Prostate gland (tissue), 2 donors: ENCODE measurements at places on chromosomes 5 and 9. TPM values are rescaled to one million over a fixed set of nuclear protein-coding genes. Genes with fewer than 3 reads are reported as not detected.

Gene DBH
- not detected for total RNA-seq

- no peak for DNase-seq
- H3K27me3 ChIP-seq = no peaks in the 10 kb centered on the region
These were observed 309.2 kb downstream of the CTNND2 start for GRCh38 chr5:11595045-11595444.

- no peaks in the 10 kb centered on the region for H3K36me3 ChIP-seq
- peaks cover 4% of the 10 kb centered on the region for H3K4me1 ChIP-seq
- H3K27me3 ChIP-seq = no peaks in the 10 kb centered on the region
- DNase-seq = no peak
These were observed 20.1 kb upstream of the NSMF start for GRCh38 chr9:137478962-137479861.

DNA sequence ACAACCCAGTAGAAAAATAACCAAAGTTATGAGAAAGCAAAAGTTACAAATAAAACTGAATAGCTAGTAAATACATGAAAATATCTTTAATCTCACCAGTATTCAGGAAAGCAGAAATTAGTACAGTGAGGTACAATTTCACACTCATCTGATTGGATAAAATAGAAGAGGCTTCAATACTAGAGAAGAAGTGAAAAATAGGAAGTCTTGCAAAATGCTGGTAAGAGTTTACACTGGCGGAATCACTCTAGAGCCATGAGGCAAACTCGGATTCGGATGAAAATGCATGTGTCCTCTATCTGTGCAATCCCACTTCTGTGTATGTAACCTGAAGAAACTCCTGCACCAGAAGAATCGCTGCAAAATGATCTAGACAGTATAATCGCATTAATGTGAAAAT, 128.9 kb downstream of the CCDC192 start:
- H3K27ac ChIP-seq = no peak overlapping the region
- no peaks in the 10 kb centered on the region for H3K27me3 ChIP-seq
- no peaks in the 10 kb centered on the region for H3K36me3 ChIP-seq
- DNase-seq = no peak
- no peak overlapping the region for H3K4me3 ChIP-seq
- H3K4me1 ChIP-seq = peaks cover 12% of the 10 kb centered on the region

DNA sequence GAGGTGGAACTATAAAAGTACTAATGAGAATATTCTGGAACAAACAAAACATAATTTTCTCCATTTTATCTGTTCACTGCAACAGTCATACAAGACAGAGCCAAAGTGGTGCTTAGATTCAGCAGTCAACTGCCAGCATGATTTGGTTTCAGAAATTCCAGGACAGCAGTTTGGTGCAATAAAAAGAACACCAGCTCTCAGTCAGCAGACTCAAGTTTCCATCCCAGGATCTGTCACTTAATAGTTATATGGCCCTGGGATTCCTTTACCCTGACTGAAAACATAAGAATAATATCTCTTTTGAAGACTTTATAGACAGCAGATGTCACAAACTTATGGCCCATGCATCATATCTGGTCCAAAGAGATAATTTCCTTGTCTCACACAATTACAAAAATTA, 92.8 kb upstream of the RASEF start:
- H3K36me3 ChIP-seq = no peaks in the 10 kb centered on the region
- DNase-seq = no peak
- no peak overlapping the region for H3K27ac ChIP-seq
- H3K27me3 ChIP-seq = no peaks in the 10 kb centered on the region
- no peaks in the 10 kb centered on the region for H3K4me1 ChIP-seq
- H3K4me3 ChIP-seq = no peak overlapping the region

DNA sequence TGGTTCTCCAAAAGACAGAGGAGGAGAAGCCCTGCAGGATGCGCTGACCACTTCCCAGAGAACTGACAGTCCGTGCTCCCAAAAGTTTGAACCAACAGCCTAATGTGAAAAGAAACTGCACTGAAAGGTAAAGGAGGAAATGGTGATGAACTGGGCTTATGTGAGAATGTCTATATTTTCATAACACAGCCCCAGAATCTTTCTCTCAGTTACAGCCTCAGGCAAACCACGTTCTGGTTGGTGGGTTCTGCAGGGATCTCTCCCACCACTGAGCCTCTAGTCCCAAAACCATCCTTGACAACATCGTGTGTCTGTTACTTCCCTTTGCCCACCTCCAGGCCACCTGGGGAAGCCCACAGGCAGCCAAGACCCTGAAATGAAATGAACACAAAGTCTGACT, 23.9 kb downstream of the SPARC start:
- H3K27me3 ChIP-seq = no peaks in the 10 kb centered on the region
- no peak for DNase-seq
- peaks cover 3% of the 10 kb centered on the region for H3K4me1 ChIP-seq
- H3K4me3 ChIP-seq = no peak overlapping the region
- no peak overlapping the region for H3K27ac ChIP-seq

DNA sequence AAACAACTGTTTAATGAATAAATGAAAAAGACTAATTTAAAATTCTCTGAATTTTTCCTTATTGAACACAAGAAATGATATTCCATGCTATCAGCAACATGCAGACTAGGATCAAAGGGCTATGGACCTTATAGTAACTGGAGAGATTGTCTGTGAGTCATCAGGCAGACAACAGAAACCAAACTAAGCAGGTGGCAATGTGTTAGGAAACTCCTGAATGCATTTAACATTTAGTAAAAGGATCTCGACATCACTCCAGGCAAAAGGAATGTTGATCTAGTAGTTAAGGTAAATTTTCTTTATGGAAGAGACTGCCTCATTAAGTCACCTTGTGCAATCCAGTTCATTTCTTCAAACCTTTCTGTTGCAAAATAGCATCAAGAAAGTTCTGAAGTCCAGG, 58.4 kb downstream of the ARL15 start:
- H3K27ac ChIP-seq = no peak overlapping the region
- no peaks in the 10 kb centered on the region for H3K36me3 ChIP-seq
- H3K27me3 ChIP-seq = no peaks in the 10 kb centered on the region
- H3K4me3 ChIP-seq = no peak overlapping the region
- no peaks in the 10 kb centered on the region for H3K4me1 ChIP-seq
- no peak for DNase-seq

- H3K4me3 ChIP-seq = no peak overlapping the region
- H3K4me1 ChIP-seq = no peaks in the 10 kb centered on the region
- peak overlapping the region; percentile 48 for H3K27ac ChIP-seq
- H3K36me3 ChIP-seq = no peaks in the 10 kb centered on the region
- DNase-seq = peak; percentile 21
These were observed 4.6 kb upstream of the UGCG start for GRCh38 chr9:111891910-111892499.

Gene ADAMTS2
- total RNA-seq = 2.0 TPM

DNA sequence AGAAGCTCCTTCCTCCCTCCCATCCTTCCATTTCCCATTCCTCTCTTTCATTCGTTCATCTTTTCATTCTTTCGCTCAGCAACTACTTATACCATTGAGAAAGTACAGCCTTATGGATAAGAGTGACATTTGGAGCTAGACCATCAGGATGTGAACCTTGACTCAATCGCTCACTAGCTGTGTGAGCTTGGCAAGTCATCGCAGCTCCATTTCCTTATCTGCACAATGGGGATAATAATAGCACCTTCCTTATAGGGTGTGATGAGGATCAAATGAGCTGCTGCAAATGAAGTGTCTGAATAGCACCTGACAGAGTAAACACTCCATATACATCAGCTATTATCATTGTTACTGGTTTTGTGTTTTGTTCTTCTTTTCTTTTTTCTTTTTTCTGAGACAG, 28.1 kb upstream of the SYNPO start:
- H3K4me1 ChIP-seq = peaks cover 5% of the 10 kb centered on the region
- DNase-seq = no peak
- H3K36me3 ChIP-seq = no peaks in the 10 kb centered on the region

DNA sequence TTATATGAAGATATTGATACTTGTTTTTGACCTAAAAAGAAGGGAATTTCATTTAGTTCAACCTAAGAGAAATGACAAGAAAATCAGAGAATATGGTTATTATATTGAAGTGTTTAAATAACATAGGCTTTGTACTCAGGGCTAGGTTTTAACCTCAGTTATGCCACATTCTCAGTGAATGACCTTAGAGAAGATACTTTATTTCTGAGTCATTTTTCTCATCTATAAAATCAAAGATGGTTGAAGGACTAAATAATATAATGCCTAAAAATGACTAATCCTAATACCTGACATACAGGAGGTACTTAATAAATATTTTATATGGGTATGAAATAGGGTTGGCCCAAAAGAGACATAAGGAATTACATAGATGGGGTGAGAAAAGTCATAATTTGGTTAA, 32.3 kb downstream of the DIMT1 start:
- H3K27me3 ChIP-seq = no peaks in the 10 kb centered on the region
- no peak for DNase-seq
- H3K27ac ChIP-seq = no peak overlapping the region

Gene UBE2D2
- 90.3 TPM for total RNA-seq

- no peaks in the 10 kb centered on the region for H3K27me3 ChIP-seq
- H3K27ac ChIP-seq = no peak overlapping the region
- no peak overlapping the region for H3K4me3 ChIP-seq
- DNase-seq = no peak
- H3K36me3 ChIP-seq = no peaks in the 10 kb centered on the region
These were observed 4.0 kb upstream of the RCL1 start for GRCh38 chr9:4788703-4789102.

DNA sequence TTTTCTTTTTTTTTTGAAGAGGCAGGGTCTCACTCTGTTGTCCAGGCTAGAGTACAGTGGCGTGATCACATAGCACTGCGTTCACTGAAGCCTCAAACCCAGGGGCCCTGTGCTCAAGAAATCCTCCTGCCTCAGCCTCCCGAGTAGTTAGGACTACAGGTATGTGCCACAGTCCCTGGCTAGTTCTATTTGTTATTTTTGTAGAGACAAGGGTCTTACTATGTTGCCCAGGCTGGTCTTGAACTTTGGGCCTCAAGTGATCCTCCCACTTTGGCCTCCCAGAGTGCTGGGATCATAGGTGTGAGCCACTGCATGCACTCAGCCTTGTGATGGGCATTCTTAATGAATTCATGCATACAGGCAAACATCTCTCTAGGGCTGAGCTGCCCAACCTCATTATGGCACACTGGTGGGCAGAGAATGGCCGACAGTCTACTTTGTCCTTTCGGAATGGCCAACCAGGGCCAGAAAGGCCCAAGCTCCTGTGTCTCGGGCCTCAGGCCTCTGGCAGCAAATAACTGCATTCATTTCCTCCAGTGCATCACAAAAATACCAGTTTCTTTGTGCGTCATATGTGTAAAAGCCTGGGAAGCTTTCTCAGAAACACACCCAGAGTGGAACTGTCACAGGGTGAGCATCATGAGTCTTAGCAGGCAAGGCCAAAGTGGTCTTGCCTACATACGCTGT, 27.2 kb downstream of the ANXA6 start:
- DNase-seq = no peak
- H3K27me3 ChIP-seq = no peaks in the 10 kb centered on the region
- no peaks in the 10 kb centered on the region for H3K4me1 ChIP-seq
- H3K36me3 ChIP-seq = peaks cover 2% of the 10 kb centered on the region
- H3K4me3 ChIP-seq = no peak overlapping the region

DNA sequence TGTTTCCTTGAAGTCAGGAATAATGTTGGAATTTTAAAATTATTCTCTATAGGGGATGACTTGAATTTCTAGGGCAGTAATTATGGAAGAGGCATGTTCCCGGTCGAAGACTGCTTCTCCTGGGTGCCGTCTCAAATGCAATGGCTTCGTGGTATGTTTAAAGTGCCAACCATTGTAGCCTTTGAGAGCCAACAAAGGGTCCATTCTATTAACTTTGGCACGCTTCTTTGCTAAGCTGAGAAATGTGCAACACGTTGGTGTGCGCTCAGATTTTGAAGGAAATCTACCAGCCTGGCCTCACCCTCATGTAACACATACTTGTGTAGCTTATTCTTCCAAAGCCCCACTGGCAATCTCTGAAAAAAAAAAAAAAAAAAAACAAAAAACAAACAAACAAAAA, 221.2 kb upstream of the ANKH start:
- no peak overlapping the region for H3K4me3 ChIP-seq
- DNase-seq = no peak
- H3K36me3 ChIP-seq = no peaks in the 10 kb centered on the region
- H3K27me3 ChIP-seq = no peaks in the 10 kb centered on the region
- H3K4me1 ChIP-seq = no peaks in the 10 kb centered on the region

Gene EIF4E1B
- total RNA-seq = not detected

DNA sequence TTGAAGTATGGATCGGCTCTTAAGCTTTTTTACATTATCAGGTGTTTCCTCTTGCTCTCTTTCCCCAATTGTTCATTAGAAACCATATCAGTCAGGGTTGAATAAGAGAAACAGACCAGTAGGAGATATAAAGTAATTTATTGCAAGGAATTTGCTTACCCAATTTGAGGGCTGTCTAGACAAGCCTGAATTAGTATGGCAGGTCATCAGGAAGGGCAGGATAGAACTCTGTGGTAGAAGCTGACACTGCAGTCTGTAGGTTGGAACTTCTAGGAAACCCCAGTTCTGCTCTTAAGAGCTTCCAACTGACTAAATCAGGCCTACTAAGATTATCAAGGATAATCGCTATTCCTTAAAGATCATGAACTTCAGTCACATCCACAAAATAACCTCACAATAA, 24.3 kb downstream of the ISOC1 start:
- DNase-seq = no peak
- H3K27me3 ChIP-seq = no peaks in the 10 kb centered on the region
- H3K4me1 ChIP-seq = no peaks in the 10 kb centered on the region

DNA sequence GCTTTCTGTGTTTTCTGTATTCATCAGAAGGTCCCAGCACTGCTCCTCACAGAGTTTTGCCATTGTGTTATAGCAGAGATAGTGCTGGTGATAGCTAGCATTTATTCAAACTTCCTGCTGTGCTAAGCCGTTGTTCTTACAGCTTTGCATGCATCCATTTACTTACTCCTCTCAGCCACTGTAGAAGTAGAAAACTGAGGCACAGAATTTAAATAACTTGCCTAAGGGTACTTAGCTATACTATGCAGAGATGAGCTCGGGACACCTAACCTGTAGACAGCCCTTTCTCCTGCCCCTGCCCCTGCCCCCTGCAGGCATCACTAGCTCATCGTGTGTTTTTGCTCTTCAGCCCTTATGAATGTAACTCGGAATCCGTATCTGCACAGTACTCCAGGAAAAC, 227.6 kb downstream of the SAXO1 start:
- no peak for DNase-seq
- H3K27me3 ChIP-seq = no peaks in the 10 kb centered on the region
